ENCODE measurements at places on chromosomes 12 and 14.

GRCh38 chr12:58419196-58419760 is 477.9 kb downstream of the ATP23 start:
- DNase-seq = no peak

DNA sequence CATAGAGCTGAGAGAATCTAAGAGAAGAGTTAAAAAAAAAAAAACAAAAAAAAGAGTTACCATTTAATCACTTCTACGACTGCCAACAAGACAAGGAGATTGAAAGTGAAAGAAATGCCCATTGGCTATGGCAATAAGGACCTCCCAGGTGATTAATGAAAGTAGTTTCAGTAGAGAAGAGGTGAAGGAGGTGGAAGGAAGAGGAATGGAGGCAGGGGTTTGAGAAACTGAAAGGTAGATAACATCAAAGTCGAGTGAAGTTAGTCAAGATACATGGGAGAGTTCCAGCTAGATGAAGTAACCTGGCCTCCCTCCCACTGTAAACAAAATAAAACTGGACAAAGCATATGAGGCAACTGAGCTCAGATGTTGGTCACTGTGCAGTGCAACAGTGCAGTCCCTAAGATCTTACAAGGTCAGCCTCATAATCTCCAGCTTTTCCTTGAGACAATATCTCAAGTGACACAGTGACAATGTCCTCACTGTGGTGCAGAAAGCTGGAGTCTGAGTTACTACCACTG is 118.0 kb upstream of the CCDC198 start:
- no peak for DNase-seq

DNA sequence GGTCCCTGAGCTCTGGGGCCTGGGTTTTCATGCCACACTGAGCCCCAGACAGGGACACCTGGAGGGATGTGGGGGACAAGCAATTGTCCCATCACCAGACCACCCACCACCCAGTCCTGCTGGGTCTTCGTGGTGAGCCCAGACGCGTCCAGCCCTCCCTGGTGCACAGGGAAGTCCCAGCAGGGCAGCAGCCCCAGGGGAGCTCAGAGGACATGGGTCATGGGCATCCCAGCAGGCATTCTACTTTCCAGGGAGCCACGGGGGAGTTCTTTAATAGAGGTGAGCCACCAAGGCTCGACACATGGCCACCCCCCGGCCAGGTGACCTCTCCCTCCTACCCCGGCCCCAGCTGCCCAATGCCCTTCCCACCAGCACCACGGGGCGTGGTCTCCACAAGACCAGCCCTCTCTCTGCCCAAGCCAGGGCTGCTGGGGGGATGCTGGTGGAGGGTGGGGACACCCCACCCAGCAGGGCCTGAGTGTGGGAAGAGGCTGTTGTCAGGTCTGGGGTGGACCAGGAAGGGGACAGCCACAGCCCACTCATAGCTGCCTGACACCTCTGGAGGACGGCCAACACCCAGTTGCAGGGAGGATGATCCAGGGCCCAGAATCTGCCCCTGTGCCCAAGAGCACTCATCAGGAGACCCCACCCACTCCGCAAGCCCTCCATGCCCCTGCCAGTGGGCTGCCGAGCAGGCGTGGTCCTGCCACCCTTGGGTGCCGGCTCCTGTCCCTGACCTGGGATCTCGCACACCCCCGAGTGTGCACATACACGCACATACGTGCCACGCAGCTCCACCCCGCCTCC is 14.1 kb downstream of the AKT1 start:
- DNase-seq = no peak

DNA sequence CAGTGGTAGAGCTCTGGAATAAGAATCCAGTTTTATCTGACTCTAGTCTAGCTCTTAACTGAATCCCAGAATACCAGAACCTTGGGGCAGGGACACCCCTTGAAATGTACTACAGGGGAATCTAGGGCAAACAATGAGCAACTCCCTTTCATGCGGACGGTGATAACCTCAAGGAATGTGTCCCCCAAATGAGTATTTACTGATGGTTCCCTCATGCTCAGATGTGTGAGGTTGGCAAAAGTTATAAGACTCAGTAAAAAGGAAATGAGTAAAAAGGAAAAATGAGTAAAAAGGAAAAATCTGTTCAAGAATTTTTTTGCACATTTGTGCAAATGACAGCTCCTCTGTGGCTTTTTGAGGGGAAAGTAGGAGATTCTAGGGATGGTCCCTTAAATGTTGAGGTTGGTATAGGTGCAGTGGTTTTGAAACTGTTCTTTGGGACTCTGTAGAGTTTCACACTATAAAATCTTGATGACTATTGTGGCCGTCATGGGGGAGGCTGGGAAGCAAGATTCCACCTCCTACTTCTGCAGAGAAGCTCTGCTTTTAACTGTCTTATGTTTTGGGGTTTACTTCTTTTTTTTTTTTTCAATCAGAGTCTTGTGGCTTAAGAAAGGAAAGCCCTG is 58.6 kb downstream of the NRXN3 start:
- DNase-seq = no peak

DNA sequence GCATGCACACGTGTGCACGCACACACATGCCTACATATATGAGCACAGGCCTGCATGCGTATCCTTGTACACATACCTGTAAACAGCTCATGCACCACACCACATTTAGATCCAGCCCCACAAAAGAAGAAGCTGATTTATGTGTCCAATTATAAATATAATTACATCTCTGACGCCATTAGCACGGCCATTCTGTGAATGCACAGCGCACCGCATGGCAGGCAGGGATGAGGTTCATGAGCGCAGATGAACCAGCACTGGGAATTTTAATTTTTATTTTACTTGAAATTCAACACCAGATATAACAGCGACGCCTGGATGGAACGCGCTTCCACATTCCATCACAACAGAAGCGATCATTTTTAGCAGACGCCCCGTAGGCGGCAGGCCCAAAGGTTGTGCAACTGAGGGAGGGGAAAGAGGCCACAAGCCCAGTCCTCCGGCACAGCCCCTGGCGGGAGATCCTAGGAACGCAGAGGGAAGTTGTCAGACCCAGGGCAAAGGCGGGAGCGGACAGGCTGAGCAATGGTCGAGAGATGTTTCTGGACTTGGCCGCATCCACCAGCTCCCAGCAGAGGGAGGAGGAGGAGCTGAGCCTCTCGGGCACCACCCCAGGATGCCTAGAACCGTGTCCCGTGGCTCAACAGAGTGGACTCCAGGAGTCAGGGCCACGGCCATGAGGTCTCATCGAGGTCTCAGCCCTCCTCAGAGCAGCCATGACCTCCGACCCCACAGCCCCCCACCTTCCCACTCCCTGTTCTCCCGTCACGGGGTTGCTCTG is 37.9 kb upstream of the GALNT9 start:
- DNase-seq = no peak

- no peak for DNase-seq
Measured at GRCh38 chr12:120264086-120264903, 1.2 kb downstream of the PXN start.

DNA sequence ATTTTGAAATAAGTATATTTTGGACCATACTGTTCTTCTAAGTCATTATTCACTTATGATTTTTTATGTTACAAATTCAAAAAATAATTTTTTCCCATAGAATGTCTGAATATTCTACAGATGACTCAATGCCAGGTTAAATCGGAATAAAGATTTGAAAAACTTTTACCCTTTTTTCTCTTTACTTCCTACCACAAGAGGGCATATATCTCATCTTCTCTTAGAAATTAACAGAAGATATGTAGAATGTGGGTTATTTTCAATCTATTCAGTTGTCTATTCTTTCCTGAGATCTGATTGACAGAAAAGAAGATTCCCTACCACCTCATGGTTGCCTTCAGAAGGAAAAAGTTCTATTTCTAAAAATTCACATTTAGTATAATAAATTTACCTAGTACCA is 53.0 kb upstream of the KITLG start:
- no peak for DNase-seq

Data from bone marrow (tissue), 2 donors.